ENCODE measurements at places on chromosomes 4 and X.

- peak; percentile 33 for DNase-seq
Measured at GRCh38 chr4:102825261-102826091, 1.9 kb downstream of the UBE2D3 start.

GRCh38 chrX:38754102-38754790, 47.0 kb upstream of the MID1IP1 start:
- DNase-seq, result no peak

GRCh38 chr4:153579872-153580271, 104.2 kb upstream of the TLR2 start:
- no peak for DNase-seq

DNA sequence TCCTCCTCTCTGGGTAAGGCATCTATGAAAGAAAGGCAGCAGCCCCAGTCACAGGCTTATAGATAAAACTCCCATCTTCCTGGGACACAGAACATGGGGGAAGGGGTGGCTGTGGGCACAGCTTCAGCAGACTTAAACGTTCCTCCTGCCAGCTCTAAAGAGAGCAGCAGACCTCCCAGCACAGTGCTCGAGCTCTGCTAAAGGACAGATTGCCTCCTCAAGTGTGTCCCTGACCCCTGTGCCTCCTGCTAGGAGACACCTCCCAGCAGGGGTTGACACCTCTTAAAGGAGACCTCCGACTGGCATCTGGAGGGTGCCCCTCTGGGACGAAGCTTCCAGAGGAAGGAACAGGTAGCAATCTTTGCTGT, 89.9 kb downstream of the EFHC2 start:
- DNase-seq, result no peak

DNA sequence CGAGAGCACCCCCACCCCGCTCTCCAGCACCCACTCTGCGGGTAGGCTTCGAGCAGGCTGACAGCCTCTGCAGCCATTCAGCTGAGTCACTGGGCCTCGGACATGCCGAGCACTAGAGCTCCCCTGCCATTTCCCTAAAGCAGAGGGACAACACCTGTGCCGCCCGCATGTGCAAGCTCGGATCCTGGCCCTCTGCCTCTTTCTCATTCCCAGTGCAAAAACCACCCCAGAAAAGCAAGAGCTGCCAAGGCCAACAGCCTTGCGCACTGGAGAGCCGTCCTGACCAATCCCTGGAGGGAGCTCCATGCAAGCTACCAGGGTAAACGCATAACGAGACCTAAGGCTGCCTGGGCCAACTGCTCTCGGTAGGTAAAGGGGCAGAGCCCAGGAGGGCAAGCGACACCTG, 5.3 kb downstream of the HCFC1 start:
- no peak for DNase-seq

GRCh38 chr4:6390356-6390755, 82.1 kb downstream of the PPP2R2C start:
- DNase-seq, result no peak

DNA sequence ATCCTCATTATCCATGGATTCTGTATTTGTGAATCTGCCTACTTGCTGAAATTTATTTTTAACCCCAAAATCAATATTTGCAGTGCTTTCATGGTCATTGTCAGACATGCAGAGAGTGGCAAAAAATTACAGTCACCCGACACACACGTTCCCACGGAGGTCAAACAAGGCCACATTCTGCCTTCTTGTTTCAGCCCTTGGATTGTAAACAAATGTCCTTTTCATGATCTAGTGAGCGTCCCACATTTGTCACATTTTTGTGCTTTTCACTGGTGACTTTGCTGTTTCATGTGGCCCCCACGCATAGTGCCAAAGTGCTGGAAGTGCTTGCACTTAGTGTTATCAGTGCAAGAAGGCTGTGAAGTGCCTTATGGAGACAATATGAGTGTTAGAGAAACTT, 45.0 kb downstream of the SOD3 start:
- DNase-seq, result no peak

- no peak for DNase-seq
Measured at GRCh38 chrX:134932528-134933217, 58.1 kb upstream of the SMIM10 start.

DNA sequence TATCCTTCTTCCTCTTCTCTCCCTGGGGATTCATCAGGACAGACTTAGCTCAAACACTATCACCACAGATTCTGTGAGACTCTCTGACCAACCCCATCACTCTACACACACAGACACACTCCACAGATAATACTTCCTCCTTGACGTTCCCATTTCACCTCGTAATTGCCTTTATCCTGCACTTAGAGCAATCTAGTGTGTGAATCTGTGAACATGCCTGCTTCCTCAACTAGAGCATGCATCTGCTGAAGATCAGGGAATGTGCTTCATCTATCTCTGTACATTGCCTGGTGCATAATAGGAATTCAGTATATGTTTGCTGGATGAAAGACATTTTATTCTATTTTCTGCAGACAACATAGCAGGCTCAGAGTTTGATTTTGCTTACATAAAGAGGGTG, 25.1 kb upstream of the HS6ST2 start:
- DNase-seq, result no peak

DNA sequence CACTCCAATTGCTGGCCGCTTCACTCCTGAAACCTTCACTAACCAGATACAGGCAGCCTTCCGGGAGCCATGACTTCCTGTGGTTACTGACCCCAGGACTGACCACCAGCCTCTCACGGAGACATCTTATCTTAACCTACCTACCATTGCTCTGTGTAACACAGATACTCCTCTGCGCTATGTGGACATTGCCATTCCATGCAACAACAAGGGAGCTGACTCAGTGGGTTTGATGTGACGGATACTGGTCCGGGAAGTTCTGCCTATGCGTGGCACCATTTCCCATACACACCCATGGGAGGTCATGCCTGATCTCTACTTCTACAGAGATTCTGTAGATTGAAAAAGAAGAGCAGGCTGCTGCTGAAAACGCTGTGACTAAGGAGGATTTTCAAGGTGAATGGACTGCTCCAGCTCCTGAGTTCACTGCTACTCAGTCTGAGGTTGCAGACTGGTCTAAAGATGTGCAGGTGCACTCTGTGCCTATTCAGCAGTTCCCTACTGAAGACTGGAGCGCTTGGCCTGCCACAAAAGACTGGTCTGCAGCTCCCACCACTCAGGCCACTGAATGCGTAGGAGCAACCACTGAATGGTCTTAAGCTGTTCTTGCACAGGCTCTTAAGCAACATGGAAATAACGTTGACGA, 35.8 kb upstream of the PRDM8 start:
- DNase-seq, result no peak

DNA sequence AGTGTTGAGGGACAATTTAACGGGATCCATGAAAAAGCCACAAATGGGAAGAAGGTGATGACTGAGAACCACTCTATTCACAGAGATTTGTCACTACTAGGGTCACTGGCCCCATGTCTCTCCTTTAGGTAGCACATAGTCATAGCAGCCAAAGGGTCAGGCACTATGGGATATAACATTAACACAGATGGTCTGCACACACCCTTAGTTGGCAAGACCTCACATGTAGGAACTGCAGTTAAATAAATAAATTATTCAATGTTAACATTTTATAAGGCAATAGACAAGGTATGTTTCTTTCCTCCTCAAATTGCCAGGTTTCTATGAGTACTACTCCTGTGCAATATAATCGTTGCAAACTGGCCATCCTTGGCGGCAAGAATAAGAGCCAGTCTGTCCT, 10.9 kb downstream of the RASGEF1B start:
- DNase-seq, result no peak

DNA sequence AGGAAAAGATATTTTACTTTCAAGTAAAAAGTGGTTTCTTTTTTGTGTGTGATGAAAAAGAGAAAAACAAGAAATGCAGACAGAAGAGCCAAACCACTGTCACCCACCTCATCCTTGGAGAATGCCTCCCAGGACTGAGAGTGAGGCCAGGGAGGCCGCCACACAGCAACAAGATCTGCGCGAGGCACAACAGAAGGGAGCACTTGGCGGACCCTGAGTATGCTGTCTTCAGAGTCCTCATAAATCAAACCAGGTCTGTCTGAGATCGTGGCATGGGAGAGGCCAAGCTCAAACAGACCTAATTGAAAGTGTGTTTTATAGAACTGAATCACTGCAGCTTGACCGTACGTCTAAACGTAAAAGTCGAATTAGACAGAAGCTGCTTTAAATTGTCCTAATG, 134.3 kb upstream of the VCX2 start:
- DNase-seq, result no peak

DNA sequence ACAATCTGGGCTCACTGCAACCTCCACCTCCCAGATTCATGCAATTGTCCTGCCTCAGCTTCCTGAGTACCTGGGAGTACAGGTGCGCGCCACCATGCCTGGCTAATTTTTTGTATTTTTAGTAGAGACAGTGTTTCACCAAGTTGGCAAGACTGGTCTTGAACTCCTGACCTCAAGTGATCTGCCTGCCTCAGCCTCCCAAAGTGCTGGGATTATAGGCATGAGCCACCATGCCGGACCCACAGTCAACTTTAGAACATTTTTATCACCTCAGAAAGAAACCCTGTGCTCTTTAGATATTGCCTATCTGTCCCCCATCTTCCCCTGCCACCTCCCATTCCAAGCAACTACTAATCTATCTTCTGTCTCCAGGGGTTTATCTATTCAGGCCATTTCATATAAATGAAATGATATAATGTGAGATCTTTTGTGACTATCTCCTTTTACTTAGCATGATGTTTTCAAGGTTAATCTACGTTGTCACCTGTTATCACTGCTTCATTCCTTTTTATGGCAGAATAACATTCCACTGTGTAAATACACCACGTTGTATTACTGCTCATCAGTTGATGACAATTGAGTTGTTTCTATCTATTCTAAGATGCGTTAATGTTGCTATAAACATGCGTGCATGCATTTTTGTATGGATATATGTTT, 44.3 kb upstream of the GALNT7 start:
- DNase-seq, result no peak

DNA sequence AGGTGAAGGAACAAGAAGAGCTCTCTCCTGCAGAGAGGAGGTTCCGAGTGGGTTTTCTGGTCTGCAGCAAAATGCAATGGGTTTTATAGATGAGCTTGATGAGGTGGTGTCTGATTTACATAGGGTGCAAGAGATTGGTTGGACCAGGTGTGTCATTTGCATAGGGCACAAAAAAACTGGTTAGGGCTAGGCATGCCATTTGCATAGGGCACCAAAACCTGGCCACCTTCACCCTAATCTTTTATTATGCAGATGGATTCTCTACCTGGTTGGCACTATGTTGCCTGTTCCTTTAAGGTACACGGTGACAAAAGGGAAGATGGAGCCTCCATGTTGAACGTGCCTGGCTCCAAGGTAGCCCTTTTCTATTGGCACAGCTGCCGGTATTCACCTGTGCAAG, 94.5 kb upstream of the PRKX start:
- DNase-seq, result no peak

DNA sequence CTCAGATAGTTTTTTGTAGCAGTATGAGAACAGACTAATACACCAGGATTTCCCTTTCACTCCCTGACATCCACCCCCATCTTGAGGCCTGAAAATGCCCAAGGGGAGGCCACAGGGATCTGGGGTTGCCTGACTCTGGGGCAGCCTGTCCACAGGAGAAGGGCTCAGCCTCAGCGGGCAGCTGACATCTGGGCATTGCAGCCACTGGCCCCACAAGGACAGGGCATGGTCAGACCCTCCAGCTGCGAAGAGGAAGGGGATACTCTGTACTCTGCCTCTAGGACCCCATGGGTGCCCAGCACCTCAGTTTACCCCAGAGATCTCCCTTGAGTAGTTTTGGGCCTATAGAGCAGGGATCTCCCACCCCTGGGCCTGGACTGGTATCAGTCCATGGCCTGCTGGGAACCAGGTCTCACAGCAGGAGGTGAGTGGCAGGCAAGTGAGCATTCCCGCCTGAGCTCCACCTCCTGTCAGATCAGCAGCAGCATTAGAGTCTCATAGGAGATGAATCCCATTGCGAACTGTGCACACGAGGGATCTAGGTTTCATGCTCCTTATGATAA, 138.9 kb downstream of the HMX1 start:
- no peak for DNase-seq

DNA sequence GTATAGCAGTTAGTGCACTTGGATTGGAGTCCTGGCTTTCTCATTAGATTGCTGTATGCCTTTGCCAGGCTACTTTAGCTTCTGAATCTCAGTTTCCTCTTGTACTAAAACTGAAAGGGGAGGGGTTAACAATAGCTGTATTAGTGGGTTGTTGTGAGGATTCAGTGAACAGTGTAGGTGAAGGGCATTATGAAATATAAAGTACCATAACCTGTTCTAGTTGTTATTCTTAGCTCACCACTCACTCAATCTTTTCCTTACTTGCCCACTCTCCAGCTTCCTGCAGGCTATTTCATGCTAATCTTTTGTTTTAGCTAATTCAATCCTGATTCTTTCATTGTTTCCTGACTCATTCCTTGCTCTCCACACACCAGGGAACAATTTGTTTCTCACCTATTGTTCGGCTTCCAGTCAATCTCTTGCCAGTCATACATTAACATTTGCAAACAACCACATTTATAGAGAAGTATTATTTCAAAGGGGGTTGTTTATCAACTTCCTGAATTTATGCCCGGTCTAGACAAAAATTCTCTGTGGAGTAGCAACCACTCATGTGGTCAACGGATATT, 50.6 kb upstream of the EDA start:
- no peak for DNase-seq

DNA sequence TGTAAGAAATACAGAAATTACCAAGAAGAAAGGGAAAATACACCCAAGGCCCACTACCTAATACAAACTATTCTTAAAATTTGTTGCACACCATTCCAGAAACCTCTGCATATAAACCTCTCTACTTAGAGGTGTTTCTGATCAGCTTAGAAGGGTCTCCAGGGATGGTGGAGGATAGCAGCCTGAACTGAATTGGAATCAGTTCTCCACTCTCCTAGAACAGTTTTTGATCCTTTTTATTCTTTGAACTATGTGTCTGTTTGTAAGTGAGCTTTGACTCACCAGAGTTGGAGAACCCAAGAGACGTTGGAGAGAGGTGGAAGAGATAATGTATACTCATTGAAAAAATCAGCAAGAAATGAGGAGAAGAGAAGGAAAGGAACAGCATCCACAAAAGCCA, 96.6 kb upstream of the OTUD4 start:
- no peak for DNase-seq

DNA sequence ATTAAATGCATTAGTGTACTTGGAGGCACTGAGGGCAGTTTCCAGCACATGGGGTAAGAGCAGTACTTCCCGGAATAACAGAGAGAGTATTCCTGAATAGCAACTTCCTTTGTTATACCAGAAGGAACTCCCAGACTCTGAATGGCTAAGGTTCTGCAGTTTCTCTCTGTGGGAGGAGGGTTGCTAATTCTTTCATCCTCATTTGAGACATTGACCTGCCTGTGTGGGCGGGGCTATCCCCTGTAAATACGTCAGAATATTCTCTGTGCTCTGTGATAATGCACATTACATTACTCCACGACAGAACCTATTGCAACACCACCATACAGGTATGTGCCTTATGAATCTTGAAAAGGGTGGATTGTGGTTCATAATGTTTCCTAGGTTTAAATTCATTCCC, 52.7 kb downstream of the SPINK2 start:
- DNase-seq, result no peak
